NCI-H1694 (cell line): ENCODE measurements at places on chromosomes 5 and 9.

GRCh38 chr9:131915181-131915580 is 164.5 kb downstream of the MED27 start:
- DNase-seq = no peak

DNA sequence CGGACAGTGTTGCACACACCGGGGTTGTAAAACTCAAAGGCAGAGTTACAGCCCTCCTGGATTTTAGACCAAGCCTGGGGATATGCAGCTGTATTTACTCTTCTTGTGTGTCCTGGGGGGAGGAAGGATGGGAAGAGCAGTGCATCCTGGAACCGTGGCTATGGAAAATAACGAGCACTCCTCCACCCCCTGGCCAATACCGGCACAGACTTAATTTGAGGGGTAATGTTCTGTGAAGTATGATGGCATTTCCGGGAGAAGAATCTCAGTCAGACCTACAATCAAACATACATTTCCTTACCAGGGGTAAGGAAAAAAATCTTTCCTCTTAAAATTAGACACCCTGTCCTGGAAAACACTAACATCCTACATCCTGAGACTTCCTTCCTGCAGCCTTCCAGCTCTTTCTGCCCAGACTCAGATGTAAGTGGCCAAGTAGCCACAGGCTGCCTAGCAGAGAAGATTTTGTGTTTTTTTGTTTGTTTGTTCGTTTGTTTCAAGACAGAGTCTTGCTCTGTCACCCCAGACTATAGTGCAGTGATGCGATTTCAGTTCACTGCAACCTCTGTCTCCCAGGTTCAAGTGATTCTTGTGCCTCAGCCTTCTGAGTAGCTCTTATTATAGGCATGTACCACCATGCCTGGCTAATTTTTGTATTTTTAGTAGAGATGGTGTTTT is 11.0 kb upstream of the ERMP1 start:
- DNase-seq = no peak

DNA sequence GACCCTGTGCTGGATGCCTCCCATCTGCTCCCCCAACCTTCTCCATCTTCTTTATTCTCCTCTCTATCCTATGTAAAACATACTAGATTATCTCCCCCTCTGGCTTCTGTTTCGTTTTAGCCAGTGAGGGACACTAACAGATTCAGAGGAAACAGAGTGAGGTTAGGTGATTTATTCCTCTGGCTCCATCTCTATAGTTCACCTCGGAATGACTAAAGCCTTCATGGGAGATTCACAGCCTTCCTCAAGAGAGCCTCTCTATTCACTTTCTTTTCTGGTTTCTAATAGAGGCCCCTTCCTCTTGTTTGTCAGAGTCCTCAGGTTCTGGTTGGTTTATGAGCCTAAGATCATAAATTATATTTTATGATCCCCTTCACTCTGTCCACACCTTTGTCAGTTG is 633.1 kb upstream of the TYRP1 start:
- DNase-seq = no peak

DNA sequence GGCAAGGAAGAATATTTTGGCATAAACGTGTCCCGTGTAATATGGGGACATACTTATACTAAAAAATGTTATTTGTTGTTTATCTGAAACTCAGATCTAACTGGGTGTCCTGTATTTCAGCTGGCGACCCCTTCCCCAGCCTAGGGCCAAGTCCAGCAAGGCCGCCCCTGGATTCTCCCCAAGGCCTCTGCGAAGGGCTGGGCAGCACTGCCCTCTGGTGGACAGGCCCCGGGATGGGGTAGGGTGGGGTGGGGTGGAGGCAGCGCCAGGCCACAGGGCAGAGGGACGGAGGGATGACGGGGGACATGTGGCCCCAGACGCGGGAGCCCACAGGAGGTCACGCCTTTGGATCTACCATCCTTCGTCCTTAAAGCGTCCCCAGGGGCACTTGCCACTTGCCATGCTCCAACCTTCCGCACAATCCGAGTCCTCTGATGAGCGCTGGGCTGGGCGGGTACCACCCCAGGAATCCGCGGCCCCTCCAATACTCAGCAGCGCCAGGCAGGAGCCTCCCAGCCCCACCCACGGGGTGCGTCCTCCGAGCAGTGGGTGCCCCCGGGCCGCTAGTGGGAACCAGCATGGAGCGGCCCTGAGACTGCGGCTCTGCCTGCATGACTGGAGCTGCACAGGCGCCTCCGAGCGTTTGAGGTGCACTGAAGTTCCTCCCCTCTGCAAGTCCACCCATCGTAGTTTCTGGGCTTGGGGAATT is 7.1 kb upstream of the AGPAT2 start:
- DNase-seq = no peak

- no peak for DNase-seq
Measured at GRCh38 chr5:6356578-6357164, 21.7 kb downstream of the MED10 start.

GRCh38 chr5:116718317-116718716 is 143.7 kb upstream of the SEMA6A start:
- DNase-seq = no peak

DNA sequence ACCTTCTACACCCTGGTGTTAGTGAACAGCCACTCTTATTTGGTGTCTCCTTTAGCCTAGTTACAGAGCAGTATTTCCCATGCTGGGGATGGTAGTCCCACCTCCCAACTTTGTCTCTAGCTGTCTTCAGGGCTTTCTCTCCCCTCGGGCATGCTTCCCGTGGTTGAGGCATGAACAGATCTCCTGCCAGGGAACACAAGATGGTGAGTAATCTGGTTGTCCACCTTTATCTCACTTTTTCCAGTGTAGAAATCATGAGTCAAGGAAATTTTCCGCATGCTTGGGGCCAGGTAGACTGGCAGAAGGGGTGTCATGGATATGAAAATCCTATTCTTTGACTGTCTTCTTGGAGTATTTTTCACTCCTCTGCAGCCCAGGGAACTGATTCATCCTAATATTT is 532.9 kb downstream of the ANXA1 start:
- no peak for DNase-seq

- no peak for DNase-seq
Measured at GRCh38 chr9:128723352-128723865, 518 bp downstream of the ZDHHC12 start.

DNA sequence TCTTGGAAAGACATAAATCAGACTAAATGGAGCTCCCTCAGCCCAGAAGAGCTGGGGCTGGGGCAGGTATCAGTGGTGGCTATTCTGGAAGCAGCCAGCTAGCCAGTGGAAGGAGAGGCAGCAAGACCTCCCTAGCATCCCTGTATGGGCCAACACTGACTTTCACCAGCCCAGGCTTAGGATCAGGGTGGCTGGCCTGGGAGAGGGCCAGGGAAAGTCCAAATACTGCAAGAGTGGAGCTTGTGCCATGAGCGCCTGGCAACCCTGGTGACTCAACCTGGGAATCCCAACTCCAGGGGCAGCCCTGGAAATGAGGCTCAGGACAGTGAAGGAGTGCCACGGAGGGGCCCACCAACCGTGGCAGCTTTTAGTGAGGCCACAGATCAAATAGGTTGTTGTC is 7.6 kb upstream of the IRF1 start:
- no peak for DNase-seq

DNA sequence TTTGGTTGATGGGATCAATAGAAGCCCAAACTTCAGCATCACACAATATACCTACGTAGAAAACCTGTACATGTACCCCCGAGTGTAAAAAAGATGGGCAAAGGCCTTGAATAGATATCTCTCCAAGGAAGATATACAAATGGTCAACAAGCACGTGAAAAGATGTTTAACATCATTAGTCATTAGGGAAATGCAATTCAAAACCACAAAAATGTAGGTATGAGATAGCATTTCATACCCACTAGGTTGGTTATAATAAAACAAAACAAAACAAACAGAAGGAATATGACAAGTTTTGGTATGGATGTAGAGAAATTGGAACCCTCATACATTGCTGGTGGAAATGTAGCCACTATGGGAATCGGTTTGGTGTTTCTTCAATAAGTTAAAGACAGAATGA is 33.1 kb upstream of the PPARGC1B start:
- no peak for DNase-seq

- no peak for DNase-seq
Measured at GRCh38 chr5:65776441-65777141, 54.6 kb downstream of the NLN start.

DNA sequence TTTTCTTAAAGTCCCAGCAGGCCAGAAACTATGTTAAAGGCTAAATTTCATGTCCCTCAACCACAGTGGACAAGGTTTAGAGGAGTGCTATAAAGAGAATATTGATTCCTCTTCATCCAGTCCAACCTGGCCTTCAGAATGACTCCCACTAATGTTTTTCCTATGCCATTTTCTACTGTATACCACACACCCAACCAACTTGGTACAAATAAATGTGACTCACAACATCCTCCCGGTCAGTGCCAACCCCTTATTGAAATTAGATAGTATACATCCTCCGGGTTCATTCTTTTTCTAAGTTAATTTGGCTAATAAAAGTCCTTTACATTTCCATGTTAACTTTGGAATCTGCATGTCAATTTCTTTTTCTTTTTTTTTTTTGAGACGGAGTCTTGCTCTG is 215.1 kb downstream of the TSSK1B start:
- no peak for DNase-seq

DNA sequence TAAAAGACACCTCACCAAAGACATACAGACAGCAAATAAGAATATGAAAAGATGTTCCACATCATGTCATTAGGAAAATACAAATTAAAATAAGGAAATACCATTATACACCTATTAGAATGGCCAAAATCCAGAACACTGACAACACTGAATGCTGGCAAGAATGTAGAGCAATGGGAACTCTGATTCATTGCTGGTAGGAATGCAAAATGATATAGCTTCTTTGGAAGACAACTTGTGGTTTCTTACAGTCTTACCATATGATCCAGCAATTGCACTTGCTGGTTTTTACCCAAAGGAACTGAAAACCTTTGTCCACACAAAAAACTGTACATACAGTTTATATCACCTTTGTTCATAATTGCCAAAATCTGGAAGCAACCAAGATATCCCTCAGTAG is 6.5 kb downstream of the TMEM161B start:
- no peak for DNase-seq

- DNase-seq = no peak
Measured at GRCh38 chr5:148558892-148559291, 95.4 kb downstream of the HTR4 start.

GRCh38 chr5:124806373-124807077 is 60.1 kb upstream of the ZNF608 start:
- DNase-seq = peak; percentile 97

GRCh38 chr5:128913551-128913950 is 51.7 kb upstream of the SLC27A6 start:
- no peak for DNase-seq

- DNase-seq = peak; percentile 50
Measured at GRCh38 chr9:99486684-99487083, 264.6 kb downstream of the SEC61B start.

DNA sequence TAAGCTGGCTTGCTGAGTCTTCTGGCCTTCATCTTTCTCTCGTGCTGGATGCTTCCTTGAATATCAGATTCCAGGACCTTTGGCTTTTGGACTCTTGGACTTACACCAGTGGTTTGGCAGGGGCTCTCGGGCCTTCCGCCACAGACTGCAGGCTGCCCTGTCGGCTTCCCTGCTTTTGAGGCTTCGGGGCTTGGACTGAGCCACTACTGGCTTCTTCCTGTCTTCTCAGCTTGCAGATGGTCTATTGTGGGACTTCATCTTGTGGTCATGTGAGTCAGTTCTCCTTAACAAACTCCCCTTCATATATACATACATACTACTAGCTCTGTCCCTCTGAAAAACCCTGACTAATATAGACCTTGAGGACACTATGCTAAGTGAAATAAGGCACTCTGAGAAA is 78.3 kb upstream of the SSBP2 start:
- no peak for DNase-seq

DNA sequence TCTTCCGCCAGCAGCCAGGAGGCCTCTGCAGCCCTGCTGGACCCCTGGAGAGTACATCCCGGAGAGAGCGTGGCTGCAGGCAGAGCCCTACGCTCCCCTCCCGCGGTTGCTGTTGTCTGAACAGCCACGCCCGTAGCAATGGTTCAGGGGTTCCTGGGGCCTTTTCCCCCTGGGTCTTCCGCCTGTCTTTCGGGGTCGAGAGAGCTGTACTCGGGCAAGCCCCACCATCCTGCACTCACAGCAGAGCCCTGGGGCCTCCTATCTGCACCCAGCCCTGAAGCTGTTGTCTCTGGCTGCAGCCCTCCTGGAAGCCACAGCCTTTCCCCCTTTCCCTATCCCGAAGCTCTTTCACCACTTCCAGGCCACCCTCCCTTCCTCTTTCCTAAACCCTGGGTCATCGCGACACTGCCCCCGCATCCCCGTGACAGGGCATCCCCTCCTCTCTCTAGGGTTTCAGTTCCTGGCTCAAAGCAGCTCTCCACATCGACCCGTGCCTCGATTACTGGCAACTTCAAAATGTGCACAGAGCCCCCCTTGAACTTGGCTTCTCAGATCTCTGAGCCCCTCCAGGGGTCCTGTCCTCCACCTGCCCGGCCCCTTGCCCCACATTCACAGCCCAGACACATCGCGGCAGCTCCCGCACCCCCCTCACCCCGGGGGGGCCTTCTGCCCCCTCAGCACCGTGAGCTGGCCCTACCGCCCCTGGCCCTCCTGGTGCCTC is 43.9 kb upstream of the CEP72 start:
- DNase-seq = no peak

- no peak for DNase-seq
Measured at GRCh38 chr5:137372016-137372772, 126.9 kb downstream of the SPOCK1 start.

DNA sequence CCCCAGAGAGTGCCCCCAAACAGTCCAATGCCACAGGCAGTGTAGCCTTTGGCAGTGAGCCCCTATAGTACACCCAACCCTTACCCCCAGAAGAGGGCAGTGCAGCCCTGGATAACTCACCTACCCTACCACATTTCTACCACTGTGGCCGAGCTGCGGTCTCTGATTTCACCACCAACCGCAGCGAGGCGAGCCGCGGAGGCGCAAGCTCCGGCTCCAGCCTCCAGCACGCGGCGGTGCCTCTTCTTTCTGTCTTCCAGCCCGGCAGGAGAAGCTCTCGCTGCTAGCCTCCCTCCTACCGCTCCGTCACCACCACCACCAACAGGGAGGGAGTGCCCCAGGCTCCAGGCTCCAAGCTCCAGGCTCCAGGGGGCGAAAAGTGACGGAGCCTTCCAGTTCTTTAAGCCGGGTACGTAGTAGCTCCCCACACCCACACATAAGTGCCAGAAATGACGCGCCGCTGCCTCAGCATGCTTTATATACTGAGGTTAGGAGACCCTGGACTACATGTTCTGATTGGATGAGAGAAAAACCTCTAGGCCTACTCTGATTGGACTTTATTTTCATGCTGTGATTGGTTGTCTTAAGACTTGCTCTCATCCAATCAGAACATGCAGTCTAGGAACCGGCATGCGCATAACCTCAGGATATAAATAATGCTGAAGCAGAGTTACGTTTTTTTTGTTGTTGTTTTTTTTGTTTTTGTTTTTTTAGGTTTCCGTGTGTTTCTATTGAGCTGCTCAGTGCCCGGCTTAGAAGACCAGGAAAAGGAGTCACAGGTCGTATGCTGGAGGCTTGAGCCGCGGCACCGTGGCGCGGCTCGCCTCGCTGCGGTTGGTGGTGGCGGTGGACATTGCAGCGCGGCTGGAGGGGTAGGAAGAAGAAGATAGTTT is at the start of gene PCAT7:
PCAT7 (plus strand) TSS at position 645 of the 893 bp plus-strand sequence.
- peak; percentile 43 for DNase-seq
